ENCODE measurements at places on chromosomes 16 and 17. TPM values are rescaled to one million over a fixed set of nuclear protein-coding genes. Genes with fewer than 3 reads are reported as not detected.

The YPEL2 gene
- 71.6 TPM for total RNA-seq

The TMC8 gene
- 577 TPM for total RNA-seq

The CLEC18C gene
- not detected for total RNA-seq

The CPNE7 gene
- 1.3 TPM for total RNA-seq

The CYGB gene
- not detected for total RNA-seq

The CHST5 gene
- not detected for total RNA-seq

The MPO gene
- total RNA-seq, result 0.77 TPM

The KRTAP4-1 gene
- total RNA-seq, result not detected

The RMI2 gene
- 1.5 TPM for total RNA-seq

The PYDC1 gene
- total RNA-seq, result not detected

- H3K27me3 ChIP-seq, result no peaks in the 10 kb centered on the region
- no peaks in the 10 kb centered on the region for H3K36me3 ChIP-seq
- no peak overlapping the region for H3K27ac ChIP-seq
- no peak for DNase-seq
- no peak overlapping the region for H3K4me3 ChIP-seq
These were observed 129.2 kb downstream of the SEC14L1 start for GRCh38 chr17:77269696-77270681.

GRCh38 chr17:12987120-12987519 is 30.7 kb downstream of the ELAC2 start:
- H3K27ac ChIP-seq, result no peak overlapping the region
- peaks cover 2% of the 10 kb centered on the region for H3K4me1 ChIP-seq
- no peak overlapping the region for H3K4me3 ChIP-seq
- H3K36me3 ChIP-seq, result peaks cover 13% of the 10 kb centered on the region

DNA sequence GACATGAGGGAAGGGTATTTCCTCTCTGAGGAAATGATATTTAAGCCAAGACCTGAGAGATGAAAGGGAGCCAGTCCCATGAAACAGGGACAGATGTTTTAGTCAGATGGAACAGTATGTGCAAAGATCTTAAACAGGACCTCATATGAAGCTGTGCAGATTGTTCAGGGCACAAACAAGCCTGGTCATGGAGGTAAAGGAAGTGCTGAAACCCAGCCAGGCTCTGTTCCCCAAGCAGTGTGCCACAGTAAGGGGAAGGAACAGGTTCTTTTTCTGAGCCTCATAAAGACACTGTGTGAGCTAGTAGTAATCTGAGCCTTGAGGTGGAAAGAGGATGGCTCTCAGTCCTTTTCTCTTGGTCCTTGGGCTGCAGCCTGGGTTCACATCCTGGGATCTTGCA is 159.9 kb downstream of the ANKFN1 start:
- H3K36me3 ChIP-seq, result no peaks in the 10 kb centered on the region
- no peak for DNase-seq
- H3K4me1 ChIP-seq, result no peaks in the 10 kb centered on the region
- H3K27me3 ChIP-seq, result no peaks in the 10 kb centered on the region

GRCh38 chr16:59305850-59306249 is 571.7 kb upstream of the GOT2 start:
- H3K27ac ChIP-seq, result no peak overlapping the region
- DNase-seq, result no peak
- no peaks in the 10 kb centered on the region for H3K4me1 ChIP-seq
- no peaks in the 10 kb centered on the region for H3K36me3 ChIP-seq

DNA sequence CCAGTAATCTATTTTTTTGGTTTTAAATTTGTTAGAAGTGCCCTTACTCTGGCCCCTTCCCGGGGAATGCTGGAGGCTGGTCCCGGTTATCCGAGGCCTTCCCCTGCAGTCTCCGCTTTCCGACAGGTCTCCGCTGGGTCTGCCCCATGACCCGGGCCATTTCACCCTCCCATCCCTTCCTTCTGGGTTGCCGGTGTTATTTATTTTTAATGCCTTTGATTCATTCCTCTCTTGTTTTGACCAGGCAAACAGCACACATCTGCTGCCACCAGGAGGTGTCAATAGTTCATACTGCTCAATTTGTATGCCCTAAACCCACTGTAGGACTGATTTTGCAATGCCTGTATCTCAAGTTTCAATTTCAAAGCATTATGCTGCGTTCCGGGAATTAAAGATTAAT is 113.2 kb upstream of the IRX5 start:
- DNase-seq, result no peak
- H3K4me1 ChIP-seq, result no peaks in the 10 kb centered on the region
- H3K27ac ChIP-seq, result no peak overlapping the region
- no peaks in the 10 kb centered on the region for H3K36me3 ChIP-seq

GRCh38 chr17:10758062-10758461 is 28.2 kb upstream of the TMEM220 start:
- no peak for DNase-seq
- no peaks in the 10 kb centered on the region for H3K27me3 ChIP-seq
- H3K27ac ChIP-seq, result no peak overlapping the region
- H3K4me1 ChIP-seq, result no peaks in the 10 kb centered on the region
- H3K4me3 ChIP-seq, result no peak overlapping the region

GRCh38 chr17:6775871-6776405 is at the start of gene FBXO39:
Gene FBXO39 (plus strand): TSS chr17:6776215. CDS start chr17:6779869, 3,654 bp downstream.
- no peak within 1 kb of the TSS for H3K4me3 ChIP-seq
- H3K4me1 ChIP-seq, result peaks cover 7% of the 10 kb centered on the region
- H3K27me3 ChIP-seq, result peaks cover 26% of the 10 kb centered on the region
- DNase-seq, result no peak

DNA sequence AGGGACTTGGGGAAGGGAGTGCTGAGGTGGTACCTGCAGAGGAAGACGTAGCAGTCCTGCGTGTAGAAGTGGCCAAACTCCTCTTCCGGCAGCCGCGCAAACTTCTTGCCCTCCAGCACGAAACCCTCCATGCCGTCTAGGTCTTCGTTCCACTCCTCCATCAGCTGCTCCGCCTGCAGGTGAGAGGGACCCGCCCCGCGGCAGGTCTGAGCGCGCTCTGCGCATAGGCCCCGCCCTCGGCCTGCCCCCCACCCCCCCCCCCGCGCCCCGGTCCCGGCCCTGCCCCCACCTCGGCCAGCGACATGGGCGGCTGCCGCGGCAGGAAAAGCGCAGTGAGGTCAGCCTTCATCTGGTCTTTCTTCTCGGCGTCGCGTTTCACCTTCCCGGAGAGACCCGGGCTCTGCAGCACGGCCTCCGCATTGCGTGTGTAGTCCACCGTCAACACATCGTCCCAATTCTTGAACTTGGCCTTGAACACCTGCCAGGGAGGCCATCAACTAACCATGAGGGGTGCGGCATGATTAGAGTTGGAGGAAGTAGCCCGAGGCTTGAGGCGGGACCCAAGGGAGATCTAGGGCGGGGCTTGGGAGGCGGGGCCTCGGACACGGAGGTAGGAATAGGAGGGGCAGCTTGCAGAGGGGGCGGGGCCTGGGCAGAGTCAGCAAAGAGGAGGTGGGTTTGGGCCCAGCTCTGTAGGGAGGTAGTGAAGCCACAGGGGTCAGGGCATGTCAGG is 11.5 kb downstream of the FLII start:
- peaks cover 73% of the 10 kb centered on the region for H3K36me3 ChIP-seq
- no peaks in the 10 kb centered on the region for H3K4me1 ChIP-seq
- H3K27me3 ChIP-seq, result no peaks in the 10 kb centered on the region

DNA sequence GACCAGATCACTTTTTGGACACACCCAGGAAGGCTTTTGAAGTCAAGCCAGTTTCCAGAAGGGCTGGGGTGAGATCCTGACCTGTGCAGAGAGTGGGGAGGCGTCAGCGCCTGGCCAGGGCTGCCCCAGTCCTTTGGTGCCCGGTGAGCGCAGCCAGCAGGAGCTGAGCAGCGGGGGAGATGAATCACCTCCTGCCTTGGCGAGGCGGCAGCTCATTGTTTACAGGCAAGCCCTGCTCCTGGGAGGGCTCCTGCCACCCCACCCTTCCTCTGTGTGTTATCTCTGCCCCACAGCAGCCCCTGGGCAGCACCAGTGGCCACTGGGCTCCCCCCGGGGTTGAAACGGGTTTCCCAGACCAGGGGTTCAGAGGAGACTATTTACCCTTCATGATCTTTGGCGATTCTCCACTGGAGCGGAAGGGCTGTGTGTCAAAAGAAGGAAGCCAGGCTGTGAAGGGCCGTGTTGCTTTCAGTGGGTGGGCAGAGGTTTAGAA is 14.1 kb upstream of the ITGB4 start:
- H3K36me3 ChIP-seq, result peaks cover 59% of the 10 kb centered on the region
- H3K27me3 ChIP-seq, result no peaks in the 10 kb centered on the region
- DNase-seq, result no peak
- H3K4me3 ChIP-seq, result no peak overlapping the region

GRCh38 chr17:64278614-64279013 is 15.6 kb upstream of the TEX2 start:
- no peak overlapping the region for H3K27ac ChIP-seq
- DNase-seq, result no peak
- no peaks in the 10 kb centered on the region for H3K36me3 ChIP-seq
- no peak overlapping the region for H3K4me3 ChIP-seq

DNA sequence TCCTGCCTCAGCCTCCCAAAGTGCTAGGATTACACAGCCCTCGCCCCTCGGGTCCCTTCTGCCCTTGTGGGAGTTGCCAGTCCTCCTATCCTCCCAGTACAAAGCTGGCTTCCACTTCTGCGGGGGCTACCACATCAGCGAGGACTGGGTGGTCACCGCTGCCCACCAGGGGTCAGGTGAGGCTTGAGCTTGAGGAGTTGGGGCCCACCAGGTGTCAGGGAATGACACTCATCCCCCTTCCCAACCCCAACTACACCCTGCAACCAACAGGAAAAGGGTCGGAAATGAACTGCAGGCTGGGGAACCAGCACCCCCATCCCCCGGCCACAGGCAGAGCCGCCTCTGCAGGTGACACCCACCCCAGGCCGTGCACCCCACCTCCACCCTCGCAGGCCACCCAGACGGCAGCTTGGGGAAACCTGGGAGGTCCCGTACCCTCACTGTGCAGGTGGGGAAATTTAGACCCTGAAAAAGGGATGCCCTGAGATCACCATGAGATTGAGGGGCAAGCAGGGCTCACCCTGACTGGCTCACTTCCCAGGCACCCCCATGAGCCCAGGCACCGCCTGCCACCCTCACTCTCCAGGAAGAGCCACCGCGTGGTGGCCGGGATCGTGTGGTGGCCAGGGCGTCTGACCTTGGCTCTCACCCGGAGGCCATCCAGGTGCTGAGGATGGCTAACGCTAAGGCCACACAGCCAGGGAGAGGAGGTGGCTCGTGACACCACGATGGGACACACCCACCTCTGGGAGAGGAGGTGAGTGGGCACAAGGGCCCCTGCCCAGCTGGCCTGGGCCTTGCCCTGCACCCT is 8.0 kb downstream of the CTRB1 start:
- H3K4me1 ChIP-seq, result no peaks in the 10 kb centered on the region
- DNase-seq, result no peak
- H3K27me3 ChIP-seq, result no peaks in the 10 kb centered on the region

GRCh38 chr16:27879601-27880247 is 183.8 kb downstream of the GSG1L start:
- no peak overlapping the region for H3K27ac ChIP-seq
- H3K4me1 ChIP-seq, result no peaks in the 10 kb centered on the region
- no peak for DNase-seq
- H3K4me3 ChIP-seq, result no peak overlapping the region
- H3K36me3 ChIP-seq, result no peaks in the 10 kb centered on the region

- no peaks in the 10 kb centered on the region for H3K36me3 ChIP-seq
- H3K27ac ChIP-seq, result no peak overlapping the region
- peaks cover under 1% of the 10 kb centered on the region for H3K4me1 ChIP-seq
- no peak overlapping the region for H3K4me3 ChIP-seq
- no peak for DNase-seq
These were observed 6.0 kb upstream of the CDC42EP4 start for GRCh38 chr17:73317513-73318426.

DNA sequence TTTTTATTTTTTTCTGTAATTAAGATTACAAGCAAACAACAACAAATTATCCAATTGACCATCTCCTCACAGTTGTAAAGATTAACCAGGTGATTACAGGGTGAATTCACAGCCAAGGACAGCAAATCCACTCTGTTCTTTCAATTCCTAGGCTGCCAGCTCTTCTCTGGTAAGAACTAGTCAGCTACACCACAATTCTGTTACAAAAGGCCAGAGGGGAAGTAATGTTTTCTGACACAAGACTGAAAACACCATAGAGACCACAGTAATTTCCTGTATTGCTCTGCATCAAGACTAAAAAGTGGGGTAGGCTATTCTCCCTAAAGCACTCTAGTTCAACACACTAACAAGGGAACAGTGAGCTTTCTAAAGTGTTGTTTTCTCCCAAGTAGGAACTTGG is 10.6 kb downstream of the CA10 start:
- no peak overlapping the region for H3K27ac ChIP-seq
- no peaks in the 10 kb centered on the region for H3K27me3 ChIP-seq
- H3K36me3 ChIP-seq, result no peaks in the 10 kb centered on the region
- no peaks in the 10 kb centered on the region for H3K4me1 ChIP-seq

DNA sequence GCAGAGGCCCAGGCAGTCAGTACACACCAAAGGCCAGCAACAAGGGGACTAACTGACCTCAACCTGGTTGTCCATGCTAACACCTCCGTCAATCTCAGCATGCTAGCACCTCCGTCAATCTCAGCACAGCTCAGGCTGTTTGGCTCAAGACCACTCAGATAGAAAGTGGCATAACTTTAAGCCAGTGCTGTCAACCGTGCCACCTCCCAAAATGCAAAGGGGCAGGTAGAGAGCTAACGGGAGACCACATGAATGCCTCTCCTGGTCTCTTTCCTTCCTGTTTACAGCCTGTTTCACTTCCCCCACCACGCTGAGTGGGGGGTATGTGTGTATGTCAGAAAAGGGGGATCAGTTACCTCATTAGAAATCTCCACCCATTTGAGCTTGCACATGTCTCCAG is 3.3 kb downstream of the UBTF start:
- H3K27me3 ChIP-seq, result no peaks in the 10 kb centered on the region
- no peak for DNase-seq
- H3K4me1 ChIP-seq, result peaks cover 69% of the 10 kb centered on the region
- H3K36me3 ChIP-seq, result peaks cover 48% of the 10 kb centered on the region

DNA sequence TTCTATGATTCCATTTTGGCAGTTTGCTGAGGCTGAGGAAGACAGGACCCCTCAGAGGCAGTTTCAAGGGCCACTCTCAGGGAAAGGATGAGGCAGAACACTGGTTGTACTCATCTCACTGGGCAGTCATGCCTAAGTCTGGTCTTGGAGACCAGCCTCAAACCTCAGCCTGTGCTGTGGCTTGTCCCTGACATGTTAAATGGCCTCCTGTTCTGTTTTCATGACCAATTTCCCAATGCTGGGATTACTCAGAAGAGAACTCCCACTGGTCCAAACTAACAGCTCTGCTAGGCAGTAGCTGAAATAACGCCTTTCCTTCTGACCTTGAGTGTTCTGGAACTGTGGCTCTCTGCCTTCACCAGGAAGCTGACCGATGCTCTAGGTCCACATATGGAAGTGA is 8.4 kb upstream of the SPDYE4 start:
- no peaks in the 10 kb centered on the region for H3K4me1 ChIP-seq
- H3K4me3 ChIP-seq, result no peak overlapping the region

GRCh38 chr17:29444589-29444988 is 54.4 kb downstream of the TAOK1 start:
- DNase-seq, result no peak
- no peaks in the 10 kb centered on the region for H3K36me3 ChIP-seq
- no peak overlapping the region for H3K4me3 ChIP-seq
- H3K27ac ChIP-seq, result no peak overlapping the region

GRCh38 chr16:84082835-84083569 is 33.7 kb downstream of the MBTPS1 start:
- H3K4me1 ChIP-seq, result peaks cover 13% of the 10 kb centered on the region
- H3K36me3 ChIP-seq, result peaks cover 78% of the 10 kb centered on the region
- H3K27ac ChIP-seq, result no peak overlapping the region
- H3K27me3 ChIP-seq, result no peaks in the 10 kb centered on the region
- no peak overlapping the region for H3K4me3 ChIP-seq

GRCh38 chr17:36879624-36880131 is 57.6 kb upstream of the LHX1 start:
- peaks cover 13% of the 10 kb centered on the region for H3K27me3 ChIP-seq
- H3K36me3 ChIP-seq, result no peaks in the 10 kb centered on the region
- DNase-seq, result no peak
- no peak overlapping the region for H3K27ac ChIP-seq
- H3K4me1 ChIP-seq, result no peaks in the 10 kb centered on the region
- no peak overlapping the region for H3K4me3 ChIP-seq

- no peak overlapping the region for H3K27ac ChIP-seq
- no peak for DNase-seq
These were observed 515.3 kb downstream of the GRIN2A start for GRCh38 chr16:9666834-9667480.
